ENCODE measurements at places on chromosomes 7 and 10.

- DNase-seq: no peak
Measured at GRCh38 chr10:107477266-107477665, 312.8 kb upstream of the SORCS1 start.

GRCh38 chr10:52394246-52394645, 80.2 kb downstream of the DKK1 start:
- no peak for DNase-seq

- no peak for DNase-seq
Measured at GRCh38 chr10:34698979-34699378, 116.1 kb downstream of the PARD3 start.

DNA sequence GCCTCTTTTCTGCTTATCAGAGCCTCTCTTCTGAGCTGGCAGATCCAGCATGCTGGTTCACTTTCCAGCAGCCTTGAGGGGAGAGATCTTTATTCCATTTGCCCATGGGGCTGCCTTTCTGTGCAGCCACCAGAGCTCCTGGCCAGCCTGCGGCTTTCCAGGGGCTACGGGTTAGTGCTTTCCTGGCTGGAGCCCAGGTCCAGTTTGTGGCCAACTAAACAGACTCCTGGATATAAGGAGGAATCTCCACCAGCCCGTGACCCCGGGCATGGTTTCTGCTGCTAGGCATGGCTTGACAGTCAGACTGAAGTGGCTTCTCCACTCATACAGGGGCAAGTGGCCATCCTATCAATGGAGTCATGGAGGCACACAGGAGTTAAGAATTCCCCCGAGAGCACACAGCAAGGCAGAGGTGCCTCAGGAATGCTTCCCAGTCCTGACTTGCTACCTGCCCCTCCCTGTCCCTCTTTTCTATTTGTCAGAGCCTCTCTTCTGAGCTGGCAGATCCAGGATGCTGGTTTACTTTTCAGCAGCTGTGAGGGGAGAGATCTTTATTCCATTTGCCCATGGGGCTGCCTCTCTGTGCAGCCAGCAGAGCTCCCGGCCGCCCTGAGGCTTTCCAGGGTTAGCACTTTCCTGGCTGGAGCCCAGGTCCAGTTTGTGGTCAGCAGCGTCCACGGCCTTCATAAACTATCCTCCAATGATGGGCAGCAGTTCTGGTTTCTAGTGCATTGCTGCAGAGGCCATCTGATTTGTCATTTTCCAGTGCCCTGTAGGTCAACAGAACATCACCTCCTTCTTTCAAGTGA, 35.9 kb downstream of the TSPAN15 start:
- DNase-seq: no peak

GRCh38 chr7:42285383-42285824, 48.4 kb upstream of the GLI3 start:
- DNase-seq: no peak

- DNase-seq: no peak
Measured at GRCh38 chr10:112696592-112696991, 249.6 kb downstream of the VTI1A start.

- no peak for DNase-seq
Measured at GRCh38 chr7:70881167-70881847, 250.6 kb upstream of the GALNT17 start.

DNA sequence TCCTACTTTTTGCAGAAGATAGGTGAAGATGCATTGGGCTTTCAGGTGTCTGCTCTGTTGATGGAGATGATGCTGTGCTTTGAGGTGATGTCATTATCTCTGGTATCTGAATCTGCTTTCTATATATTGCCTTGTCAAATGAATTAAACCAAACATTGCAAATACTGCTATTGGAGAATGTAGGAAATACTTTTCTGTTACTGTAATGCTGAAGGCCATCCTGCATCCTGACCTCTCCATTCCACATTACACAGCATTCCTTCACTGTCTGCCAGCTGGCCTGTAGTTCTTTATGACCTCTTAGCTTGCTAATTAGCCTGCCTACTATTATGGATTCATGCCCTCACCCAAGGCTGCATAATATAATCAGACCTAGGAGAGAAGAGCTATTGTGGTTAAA, 73.2 kb downstream of the VCL start:
- DNase-seq: no peak

- no peak for DNase-seq
Measured at GRCh38 chr10:119518176-119518575, 24.3 kb downstream of the RGS10 start.

DNA sequence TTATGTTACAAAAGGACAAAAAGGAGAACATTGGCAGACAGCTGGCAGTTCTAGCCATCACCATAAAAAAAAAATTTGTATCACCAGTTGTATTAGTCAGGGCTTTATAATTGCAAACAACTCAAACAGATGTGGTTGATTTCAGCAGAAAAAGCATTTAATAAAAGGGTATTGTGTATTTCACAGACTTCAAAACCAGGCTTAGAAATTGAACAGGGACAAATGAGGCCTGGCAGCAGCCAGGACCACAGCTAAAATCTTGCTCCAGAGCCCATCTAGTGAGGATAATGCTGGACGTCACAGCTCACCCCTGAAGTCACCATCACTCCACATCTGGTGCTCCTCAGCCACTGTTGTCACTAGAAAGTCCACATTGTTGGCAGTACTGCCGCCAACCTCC, 52.9 kb upstream of the CALD1 start:
- no peak for DNase-seq

- DNase-seq: no peak
Measured at GRCh38 chr10:63801166-63801565, 280.0 kb downstream of the REEP3 start.

DNA sequence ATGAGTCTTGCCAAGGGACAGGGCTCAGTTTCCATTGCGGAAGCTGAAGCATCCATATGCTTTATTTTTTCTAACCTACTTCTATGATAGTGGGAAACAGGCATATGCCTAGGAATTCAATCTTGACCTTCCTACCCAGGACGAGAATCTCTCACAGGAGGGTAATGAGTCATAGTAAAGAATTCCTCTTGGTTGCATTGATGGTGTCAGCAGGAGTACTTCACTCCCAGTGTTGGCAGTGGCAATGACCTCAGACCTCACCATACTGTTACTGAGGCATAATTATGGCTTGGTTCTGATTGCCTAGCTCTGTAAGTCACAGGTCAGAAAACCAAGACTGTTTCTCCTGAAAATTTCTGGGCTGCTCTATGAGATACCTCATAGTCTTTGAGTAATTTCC, 552.9 kb downstream of the ARL4A start:
- DNase-seq: no peak

DNA sequence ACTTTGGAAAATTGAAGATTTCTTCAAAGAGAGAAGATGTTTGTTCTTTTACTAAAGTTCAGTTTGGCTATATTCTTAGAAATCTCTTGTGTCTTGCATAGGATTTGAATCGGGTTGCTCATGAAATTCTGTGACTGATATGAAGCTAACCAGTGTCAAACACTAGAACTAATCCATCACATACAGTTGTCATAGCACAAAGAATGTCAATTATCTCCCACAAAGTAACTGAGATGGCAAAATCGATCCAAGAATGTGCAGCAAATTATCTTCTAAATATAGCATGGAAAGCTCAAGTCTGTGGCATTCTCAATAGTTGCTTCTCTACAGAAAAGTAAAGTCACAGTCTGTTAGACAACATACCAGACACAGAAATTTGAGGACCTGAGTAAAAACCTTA, 768.1 kb upstream of the LRRN3 start:
- DNase-seq: no peak

- no peak for DNase-seq
Measured at GRCh38 chr10:73552819-73553715, 38.1 kb downstream of the USP54 start.

GRCh38 chr7:53398566-53398965, 363.1 kb downstream of the POM121L12 start:
- DNase-seq: no peak

DNA sequence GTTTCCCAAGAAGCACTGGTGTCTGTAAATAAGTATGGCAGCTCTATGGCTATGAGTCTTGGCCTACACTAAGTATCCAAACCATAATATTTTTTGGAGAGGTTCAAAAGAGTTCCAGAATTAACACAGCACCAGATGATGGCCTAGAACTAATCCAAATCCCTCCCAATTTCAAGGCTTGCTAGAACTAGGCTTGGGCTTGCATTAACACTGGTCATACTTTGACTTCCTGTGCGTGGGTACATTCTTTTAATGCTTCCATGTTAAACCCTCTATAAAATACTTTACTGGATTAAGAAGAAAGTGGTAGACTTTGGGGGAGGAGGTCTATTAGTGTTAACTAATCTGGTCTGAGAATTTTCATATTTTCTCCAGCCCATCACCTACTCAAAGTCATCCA, 3.1 kb downstream of the AASS start:
- DNase-seq: no peak

DNA sequence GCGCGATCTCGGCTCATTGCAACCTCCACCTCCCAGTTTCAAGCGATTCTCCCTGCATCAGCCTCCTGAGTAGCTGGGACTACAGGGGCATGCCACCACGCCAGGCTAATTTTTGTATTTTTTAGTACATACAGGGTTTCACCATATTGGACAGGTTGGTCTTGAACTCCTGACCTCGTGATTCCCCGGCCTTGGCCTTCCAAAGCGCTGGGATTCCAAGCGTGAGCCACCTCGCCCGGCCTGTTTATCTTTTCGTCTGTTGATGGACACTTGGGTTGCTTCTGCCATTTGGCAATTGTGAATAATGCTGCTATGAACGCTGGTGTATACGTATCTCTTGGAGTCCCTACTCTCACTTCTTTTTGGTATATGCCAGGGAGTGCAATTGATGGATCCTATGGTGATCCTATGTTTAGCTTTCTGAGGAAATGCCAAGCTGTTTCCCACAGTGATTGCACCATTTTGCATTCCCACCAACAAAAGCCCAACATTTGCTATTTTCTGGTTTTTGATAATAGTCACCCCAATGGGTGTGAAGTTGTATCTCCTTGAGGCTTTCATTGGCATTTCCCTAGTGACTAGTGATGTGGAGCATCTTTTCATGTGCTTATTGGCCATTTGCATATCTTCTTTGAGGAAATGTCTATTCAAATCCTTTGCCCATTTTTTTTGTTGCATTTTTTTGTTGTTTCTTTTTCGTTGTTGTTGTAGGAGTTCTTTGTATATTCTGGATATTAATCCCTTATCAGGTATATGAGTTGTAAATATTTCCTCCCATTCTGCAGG, 3.5 kb downstream of the ANTXRL start:
- DNase-seq: no peak

GRCh38 chr7:141386881-141387280, 164.3 kb upstream of the AGK start:
- no peak for DNase-seq

DNA sequence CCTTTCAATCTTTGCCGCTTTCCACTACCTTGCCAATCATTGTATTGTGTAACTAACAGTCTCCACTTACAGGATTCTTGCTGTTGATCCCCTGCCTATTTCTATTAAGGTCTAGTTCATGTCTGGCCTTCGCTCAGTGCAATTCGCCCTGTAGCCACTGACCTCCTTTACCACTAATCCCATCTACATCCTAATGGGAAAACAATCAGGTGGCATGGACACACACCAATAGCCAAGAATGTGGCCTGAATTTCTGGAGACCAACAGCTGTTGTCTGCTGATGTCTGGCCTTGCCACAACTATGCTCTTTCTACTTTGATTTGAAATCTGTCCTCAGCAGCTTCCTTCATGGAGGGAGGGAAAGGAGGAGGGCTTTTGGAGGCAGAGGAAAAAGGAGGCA, 546.2 kb downstream of the SORCS3 start:
- DNase-seq: no peak

DNA sequence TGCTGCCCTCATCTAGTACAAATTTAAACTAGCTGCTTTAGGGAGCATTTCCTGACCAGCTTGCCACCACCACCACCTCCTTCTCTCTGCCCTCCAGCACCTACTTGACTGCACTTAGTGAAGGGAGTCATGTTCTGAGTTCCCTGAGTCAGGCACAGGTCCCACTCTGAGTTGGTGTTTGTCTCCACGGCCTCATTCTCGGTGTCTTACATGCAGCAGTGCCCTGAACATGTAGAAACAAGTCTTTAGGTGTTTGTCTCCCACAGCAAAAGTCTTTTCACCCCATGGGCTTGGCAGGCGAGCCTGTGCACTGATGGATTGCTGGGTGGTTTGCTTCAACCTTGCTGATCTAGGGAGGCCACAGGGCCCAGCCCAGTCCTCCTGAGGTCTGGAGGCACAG, 16.9 kb downstream of the TSPAN14 start:
- DNase-seq: no peak

DNA sequence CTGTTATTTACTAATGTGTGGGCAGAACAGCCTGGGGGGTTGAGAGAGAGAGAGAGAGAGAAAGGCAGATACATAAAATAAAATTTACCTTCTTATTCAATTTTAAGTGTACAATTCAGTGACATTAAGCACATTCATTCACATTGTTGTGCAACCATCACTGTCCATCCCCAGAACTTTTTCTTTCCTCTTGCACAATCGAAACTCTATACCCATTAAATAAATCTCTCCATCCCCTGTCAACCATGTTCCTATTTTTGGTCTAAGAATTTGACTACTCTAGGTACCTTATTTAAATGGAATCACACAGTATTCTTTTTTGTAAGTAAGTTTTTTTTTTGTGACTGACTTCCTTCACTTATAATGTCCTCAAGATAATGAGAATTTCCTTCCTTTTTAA, 181.6 kb downstream of the SND1 start:
- no peak for DNase-seq

DNA sequence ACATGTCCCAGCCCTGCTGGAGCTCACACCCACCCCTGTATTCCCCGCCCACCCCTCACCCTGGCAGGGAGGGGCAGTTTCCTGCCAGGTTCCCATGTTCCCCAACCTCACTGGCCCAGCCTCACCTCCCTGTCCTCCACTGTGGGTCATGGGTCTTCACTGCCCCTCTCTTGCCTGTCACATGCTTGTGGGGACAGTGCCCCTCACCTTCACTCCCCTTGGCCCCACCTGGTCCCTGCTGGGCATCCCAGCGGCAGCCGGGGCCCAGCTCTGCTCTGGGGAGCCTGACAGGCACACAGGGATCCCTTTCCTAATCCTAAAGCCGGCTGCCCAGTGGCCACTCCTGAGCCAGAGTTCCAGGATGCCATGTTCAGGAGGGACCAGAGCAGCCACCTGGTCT, 21.4 kb upstream of the ZNF862 start:
- no peak for DNase-seq

DNA sequence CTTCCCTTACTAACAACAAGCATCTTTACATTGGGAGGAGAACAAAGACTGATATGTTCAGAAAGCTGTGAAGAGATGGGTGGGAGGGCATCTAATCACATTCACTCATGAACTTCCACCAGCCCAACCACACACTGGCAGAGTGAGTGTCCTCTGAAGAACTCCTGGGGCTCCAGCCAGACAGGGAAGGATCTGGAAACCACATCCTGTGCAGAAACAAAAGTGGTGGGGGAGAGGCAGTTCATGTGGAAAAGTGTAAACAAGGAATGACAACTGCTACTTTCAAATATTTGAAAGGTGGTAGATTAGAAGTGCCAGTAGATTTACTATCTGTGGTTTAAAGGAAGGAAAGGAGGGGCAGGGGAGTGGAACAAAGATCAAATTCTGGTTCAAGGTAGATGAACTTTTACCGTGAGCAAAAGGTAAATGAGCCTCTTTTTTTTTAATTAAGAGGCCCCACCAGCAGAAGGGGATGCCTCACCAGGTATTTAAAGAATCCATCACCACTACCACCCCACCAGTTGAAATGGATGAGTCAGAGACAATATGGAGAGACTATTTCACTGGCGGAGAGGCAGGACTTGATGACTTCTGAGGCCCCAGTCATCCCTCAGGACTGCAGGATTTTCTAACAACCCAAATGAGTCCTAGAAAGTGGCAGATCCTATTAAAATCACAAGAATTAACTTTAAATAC, 34.5 kb downstream of the GOT1 start:
- no peak for DNase-seq

All from stimulated activated CD8-positive, alpha-beta memory T cell treated with anti-CD3 and anti-CD28 coated beads, Interleukin-15, amount 100 ng/mL, for 24 hours (primary cell).